ENCODE measurements at places on chromosomes 6 and 20. TPM values are rescaled to one million over a fixed set of nuclear protein-coding genes. Genes with fewer than 3 reads are reported as not detected.

Gene PI3
- total RNA-seq: 5.9 TPM

DNA sequence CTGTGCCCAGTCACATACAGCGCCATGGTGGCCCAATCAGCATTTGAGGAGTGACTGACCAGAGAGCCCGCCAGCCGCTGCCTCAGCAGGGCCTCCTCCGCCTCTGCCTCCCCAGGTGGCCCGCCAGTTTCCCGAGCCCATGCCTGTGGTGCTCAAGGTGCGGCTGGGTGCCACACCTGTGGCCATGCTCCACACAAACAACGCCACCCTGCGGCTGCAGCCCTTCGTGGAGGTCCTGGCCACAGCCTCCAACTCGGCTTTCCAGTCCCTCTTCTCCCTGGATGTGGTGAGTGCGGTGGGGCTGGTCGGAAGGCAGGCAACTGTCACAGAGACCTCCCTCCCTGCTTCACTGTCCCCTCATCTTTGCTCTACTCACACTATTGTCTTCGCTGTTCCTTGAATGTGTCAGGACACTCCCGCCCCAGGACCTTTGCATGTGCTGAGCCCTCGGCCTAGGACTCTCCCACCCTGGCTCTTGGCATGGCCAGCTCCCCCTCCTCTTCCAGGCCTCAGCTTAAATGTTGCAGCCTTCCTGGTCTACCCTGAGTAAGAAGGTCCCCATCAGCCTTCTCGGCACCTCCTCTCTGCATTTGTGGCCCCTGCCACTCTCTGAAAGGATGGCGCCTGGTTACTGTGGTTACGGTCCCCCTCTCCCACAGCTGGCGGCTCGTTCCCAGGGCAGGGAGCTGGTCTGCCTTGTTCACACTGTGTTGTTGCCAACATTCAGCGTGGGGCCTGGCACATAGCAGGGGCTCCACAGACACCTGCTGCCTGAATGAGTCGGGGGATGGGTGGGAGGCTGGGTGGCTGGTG lies 11.8 kb upstream of the BPIFB6 start:
- DNase-seq: no peak

- DNase-seq: no peak
Measured at GRCh38 chr6:23137611-23138010, 568.2 kb downstream of the HDGFL1 start.

- no peak for DNase-seq
Measured at GRCh38 chr20:37265152-37265551, 3.5 kb upstream of the GHRH start.

- DNase-seq: no peak
Measured at GRCh38 chr6:85771925-85772430, 129.3 kb upstream of the SYNCRIP start.

DNA sequence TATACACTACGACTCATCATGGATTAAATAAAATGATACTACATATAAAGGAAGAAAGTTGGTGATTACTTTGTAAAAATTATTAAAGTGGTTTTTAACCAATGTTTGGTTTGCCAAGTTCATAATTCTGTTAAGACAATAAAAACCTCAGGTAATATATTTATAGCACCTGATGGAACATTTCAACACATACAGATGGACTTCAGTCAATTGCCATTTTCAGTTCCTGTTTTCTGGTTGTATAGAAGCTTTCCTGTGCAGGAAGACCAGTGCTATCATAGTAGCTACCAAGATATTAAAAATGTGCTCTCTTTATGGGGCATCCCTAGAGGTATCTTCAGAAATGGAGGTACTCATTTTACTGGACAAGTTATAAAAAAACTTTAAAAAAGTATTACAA lies 1686.4 kb downstream of the GRIK2 start:
- no peak for DNase-seq

GRCh38 chr6:106772270-106773142 lies 143.1 kb downstream of the QRSL1 start:
- DNase-seq: no peak

Gene TSBP1
- not detected for total RNA-seq

GRCh38 chr6:71533939-71534379 lies 245.3 kb downstream of the OGFRL1 start:
- DNase-seq: no peak

DNA sequence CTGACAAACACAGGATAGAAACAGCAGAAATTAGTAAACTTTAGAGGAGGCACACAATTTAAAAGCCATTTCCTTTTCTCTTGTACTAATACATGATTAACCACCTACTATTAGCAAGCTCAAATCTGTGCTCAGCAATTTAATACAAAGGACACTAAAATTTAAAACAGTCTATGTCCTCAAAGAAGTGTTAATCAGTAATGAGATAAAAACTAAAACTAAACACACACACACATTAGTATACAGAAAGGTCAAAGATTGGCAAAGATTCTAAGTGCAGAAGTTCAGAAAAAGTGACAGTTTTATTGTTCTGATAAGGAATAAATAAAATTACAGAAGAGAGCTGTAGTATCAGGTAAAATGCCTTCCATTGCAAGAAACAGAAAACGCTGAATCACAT lies 73.9 kb upstream of the RUNX2 start:
- DNase-seq: no peak

DNA sequence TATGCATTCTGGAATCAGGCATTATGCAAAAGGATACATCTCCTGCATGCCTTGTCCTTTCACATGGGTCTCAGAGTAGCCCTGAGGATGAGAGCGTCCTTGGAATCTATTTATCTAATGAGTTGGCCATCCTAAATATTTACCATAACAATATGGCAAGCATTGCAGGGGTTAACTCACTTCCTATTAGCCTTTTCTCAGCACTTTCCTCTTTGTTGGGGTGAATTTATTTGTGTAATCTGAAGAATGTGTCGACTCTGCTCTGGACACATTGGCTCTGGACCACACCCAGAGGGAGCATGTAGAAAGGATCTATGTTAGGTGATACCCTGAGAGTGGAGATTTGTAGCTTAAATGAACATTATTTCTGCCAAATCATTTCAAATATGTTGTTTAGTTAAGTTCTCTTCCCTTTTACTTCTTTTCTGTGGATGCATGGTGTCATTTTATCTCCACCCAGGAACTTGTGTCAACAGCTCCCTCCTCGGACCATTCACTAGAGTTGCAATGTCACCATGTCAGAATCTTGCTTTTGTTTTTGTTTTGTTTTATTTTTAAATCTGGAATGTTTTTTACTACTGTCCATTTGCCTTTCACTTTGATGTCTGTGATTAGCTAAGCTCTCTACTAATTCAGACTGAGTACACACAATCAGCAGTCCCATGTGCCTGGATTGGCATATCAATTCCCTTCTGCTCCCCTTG lies 757.0 kb upstream of the MMS22L start:
- no peak for DNase-seq

DNA sequence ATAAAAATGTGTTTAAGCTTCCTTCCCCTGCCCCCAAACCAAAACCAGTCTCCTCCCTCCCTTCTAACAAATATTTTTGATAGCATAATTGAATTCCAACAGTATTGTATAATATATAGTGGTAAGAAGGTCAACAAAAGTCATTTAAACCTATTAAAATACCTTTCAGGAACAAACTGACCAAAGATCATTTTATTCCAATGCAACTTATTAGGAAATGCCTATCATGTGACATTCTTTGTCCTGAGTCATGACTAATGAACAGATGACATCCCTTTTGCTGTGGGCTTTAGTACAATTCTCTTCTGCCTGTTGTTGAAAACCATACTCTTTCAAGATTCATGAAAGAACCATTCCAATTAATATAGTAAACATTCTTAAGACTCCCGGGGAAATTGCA lies 51.5 kb upstream of the TRAF3IP2 start:
- no peak for DNase-seq

GRCh38 chr6:127019828-127020227 lies 98.6 kb upstream of the RSPO3 start:
- DNase-seq: no peak

GRCh38 chr20:39825950-39826349 lies 863.1 kb downstream of the MAFB start:
- no peak for DNase-seq

GRCh38 chr6:152098683-152099082 lies 291.2 kb downstream of the ESR1 start:
- no peak for DNase-seq

- no peak for DNase-seq
Measured at GRCh38 chr20:33026072-33026778, 5.2 kb upstream of the BPIFB6 start.

Gene RTN4IP1
- 1.4 TPM for total RNA-seq

Gene TINAG
- total RNA-seq: not detected

- DNase-seq: no peak
Measured at GRCh38 chr20:24016607-24017457, 28.3 kb upstream of the GGTLC1 start.

Gene CST2
- total RNA-seq: not detected

GRCh38 chr6:24887545-24888140 lies 48.1 kb downstream of the RIPOR2 start:
- no peak for DNase-seq

DNA sequence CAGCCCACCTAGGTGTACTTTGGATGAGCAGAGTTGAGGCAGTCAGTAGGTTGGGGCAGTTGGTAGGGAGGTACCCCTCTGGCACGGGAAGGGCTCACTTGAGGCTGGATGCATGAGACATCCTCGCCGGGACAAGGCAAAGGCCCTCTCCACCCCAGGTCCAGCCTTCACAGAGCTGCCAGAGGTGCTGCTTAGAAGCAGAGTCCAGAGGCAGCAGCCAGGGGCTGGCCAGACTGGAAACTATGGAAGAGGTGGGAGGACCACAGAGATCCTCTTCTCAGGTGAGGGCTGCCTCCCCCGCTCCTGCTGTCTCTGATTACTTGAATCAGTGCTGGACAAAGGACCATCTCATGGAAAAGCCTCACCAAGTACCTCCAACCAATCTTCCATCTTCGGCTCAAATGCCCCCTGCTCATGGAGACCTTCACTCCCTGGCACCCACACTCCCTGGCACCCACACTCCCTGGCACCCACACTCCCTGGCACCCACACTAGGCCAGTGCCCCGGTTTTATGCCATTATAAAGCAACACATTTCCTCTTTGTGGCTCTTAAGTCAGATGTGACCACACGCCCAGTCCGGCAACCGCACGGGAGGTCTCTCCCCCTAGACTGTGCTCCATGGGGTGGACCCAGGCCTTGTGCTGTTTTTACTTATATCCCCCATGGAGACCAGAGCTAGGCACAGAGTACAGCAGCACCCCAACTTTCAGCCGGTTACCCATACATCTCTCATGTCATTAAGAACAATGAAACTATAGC lies 100.1 kb downstream of the YTHDF1 start:
- DNase-seq: no peak

GRCh38 chr6:45668705-45669104 lies 291.0 kb upstream of the SUPT3H start:
- DNase-seq: no peak
